ENCODE measurements at places on chromosomes 13 and 19.

- no peak for DNase-seq
Observed at GRCh38 chr13:22288496-22288895, 617.6 kb downstream of the FGF9 start.

- no peak for DNase-seq
Observed at GRCh38 chr13:51032831-51033230, 78.2 kb downstream of the C13orf42 start.

- DNase-seq: no peak
Observed at GRCh38 chr13:30936971-30937370, 4.5 kb downstream of the TEX26 start.

- no peak for DNase-seq
Observed at GRCh38 chr13:23007426-23007825, 173.4 kb upstream of the SGCG start.

DNA sequence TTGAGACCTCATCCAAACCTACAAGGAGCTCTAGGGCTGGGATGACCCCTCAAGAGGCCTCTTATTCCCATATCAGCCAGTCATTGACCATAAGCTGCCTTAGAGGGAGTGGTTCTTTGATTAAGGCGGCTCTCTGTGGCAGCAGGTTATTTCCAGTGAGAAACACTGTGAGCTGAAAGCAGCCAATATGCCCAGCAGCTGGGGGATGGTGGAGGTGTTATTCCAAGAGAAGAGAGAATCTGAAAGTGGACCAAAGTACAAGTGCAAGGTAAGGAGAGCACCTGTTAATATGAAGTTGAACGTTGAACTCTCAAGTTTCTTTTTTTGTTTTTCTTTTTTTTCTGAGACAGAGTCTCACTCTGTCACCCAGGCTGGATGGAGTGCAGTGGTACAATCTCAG lies 20.2 kb upstream of the FNDC3A start:
- DNase-seq: no peak

DNA sequence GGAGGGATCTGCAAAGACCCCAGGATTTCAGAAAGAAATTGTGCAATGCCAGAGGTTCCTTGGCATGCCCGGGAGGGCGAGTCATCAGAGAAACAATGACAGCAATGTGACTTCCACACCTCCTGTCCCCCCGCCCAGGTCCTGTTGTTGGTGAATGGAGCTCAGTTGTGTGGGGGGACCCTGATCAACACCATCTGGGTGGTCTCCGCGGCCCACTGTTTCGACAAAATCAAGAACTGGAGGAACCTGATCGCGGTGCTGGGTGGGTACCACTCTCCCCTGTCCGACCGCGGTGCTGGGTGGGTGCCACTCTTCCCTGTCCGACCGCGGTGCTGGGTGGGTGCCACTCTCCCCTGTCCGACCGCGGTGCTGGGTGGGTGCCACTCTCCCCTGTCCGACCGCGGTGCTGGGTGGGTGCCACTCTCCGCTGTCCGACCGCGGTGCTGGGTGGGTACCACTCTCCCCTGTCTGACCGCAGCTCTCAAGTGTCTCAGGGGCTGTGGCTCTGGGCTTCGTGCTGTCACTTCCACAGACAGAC lies 5.2 kb upstream of the F10 start:
- DNase-seq: no peak

- no peak for DNase-seq
Observed at GRCh38 chr19:10553943-10554381, 10.3 kb downstream of the ATG4D start.

DNA sequence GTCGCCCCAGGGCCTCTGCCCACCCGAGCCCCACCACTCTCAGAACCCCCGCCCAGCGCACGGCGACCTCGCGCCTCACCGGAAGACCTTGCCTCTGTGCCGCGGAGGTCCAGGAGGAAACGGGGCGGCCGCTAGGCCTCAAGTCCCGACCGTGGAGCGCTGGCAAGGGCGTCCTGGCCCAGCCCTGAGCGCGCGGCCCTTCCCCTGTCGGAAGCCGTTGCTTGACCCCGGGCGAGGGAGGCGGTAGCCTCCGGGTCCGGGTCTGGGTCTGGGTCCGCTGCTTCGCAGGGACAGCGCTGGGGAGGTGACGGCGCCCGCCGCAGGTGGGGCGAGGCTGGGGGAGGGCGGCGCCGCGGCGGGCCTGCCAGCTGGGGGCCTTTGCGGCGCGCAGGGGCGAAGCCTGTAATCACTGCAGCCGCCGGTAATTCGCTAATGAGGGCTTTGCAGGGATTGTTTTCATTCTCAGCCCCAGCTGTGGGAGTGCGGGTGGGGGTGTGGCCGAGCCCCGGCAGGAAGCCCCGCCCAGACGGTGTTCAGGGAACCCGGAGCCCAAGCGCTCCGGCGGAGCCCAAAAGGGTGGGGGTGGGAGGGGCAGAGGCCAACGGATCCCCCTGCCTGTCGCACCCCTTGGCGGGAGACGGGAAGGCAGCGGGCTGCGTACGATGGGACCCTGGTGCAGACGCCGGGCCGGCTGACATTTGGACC lies 8.6 kb downstream of the C19orf25 start:
- no peak for DNase-seq

DNA sequence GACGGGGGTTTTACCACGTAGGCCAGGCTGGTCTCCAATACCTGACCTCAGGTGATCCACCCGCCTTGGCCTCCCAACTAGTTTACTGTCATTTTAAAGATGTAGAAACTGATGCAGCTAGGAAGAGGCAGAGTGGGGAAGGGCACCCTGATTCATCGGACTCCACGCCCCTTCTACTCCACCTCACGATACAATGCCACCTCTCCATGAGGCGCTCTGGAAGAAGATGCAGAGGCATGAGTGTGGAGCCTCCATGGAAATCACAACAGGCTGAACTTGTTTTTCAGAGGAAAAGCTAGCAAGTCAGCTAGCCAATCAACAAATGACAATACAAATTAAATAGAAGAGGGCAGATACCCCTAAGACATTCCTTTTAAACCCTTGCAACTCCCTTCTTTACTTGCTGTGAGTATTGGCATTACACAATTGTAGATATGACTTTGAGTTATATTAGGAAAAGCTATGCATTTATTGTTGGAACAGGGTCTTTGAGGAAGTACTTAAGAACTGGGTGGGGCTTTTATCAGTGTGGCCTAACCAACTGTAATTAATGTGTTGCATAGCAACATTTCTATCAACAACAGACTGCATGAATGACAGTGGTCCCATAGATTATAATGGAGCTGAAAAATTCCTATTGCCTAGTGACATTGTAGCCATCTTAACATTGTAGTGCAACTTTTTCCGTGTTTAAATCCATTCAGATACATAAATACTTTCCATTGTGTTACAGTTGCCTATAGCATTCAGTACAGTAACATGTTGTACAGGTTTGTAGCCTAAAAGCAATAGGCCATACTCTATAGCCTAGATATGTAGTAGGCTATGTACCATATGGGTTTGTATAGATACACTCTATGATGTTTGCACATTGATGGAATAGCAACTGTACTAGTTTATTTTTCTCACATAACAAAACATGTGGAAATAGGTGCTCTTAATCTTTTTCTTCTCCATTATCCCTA lies 17.6 kb downstream of the WDFY2 start:
- DNase-seq: peak; percentile 85

GRCh38 chr13:111937777-111938311 lies 129.1 kb upstream of the SOX1 start:
- no peak for DNase-seq

- DNase-seq: no peak
Observed at GRCh38 chr19:4089946-4090345, 23.2 kb upstream of the ZBTB7A start.

GRCh38 chr13:107170270-107170931 lies 602.5 kb upstream of the ARGLU1 start:
- peak; percentile 76 for DNase-seq

- DNase-seq: no peak
Observed at GRCh38 chr19:37991176-37991835, 84.3 kb downstream of the SIPA1L3 start.

- no peak for DNase-seq
Observed at GRCh38 chr19:13834244-13835069, 39.2 kb downstream of the ZSWIM4 start.

GRCh38 chr19:13297023-13297422 lies 146.8 kb downstream of the IER2 start:
- DNase-seq: no peak

- DNase-seq: no peak
Observed at GRCh38 chr19:8518536-8518935, 4.6 kb upstream of the ZNF414 start.

GRCh38 chr13:38658906-38659305 lies 28.0 kb upstream of the FREM2 start:
- no peak for DNase-seq

- DNase-seq: no peak
Observed at GRCh38 chr13:99299920-99300341, 7.3 kb downstream of the GPR183 start.

DNA sequence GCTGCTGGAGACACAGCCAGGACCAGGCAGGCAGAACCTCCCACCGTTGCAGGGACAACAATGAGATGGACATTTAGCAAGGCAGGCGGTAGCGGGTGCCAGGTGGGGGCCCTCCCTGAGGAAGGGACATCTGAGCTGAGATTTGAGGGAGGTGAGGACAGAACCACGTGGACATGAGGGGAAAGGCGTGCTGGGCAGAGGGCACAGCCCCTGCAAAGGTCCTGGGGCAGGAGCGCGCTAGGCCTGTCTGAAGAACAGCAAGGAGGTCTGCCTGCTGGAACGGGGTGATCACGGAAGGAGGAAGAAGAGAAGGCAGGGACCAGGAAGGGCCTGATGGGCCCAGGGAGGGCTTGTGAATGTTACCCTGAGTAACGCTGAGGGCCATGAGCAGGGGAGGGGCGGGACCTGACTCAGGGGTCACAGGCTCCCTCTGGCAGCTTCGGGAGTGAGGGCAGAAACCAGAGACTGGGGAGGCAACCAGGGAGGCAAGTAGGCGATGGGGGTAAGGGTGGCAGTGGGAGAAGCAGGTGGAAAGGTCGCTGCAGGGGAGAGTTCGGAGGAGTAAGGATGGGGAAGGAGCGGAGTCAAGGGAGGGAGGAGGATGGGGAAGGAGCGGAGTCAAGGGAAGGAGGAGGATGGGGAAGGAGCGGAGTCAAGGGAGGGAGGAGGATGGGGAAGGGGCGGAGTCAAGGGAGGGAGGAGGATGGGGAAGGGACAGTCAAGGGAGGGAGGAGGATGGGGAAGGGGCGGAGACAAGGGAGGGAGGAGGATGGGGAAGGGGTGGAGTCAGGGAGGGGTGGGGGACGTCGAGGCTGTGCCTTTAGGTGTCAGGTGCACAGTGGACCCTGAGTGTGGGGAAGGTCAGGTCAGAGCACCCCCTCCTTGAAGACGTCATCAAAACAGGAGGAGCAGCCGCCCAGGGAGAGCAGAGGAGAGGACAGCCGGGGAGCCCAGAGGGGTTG lies 15.7 kb upstream of the B3GNT3 start:
- DNase-seq: peak; percentile 82

DNA sequence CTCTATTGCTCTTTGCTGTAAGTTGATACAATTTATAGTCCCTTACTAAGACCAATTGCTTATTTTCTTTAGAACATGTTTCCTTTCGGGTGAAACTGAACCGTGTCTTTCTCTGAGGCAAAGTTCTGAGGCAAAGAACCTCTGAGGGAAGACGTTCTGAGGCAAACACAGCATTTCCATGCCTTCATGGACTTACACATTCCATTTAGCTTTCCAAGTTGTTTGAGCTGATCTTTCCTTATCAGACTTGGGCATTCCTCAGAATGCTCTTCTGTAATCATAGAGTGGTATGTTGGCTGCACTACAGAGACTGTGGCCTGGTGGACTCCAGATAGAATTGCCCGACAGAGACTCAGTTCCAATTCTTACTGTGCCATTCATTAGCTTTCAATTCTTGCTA lies 579.1 kb downstream of the KCTD12 start:
- peak; percentile 59 for DNase-seq

DNA sequence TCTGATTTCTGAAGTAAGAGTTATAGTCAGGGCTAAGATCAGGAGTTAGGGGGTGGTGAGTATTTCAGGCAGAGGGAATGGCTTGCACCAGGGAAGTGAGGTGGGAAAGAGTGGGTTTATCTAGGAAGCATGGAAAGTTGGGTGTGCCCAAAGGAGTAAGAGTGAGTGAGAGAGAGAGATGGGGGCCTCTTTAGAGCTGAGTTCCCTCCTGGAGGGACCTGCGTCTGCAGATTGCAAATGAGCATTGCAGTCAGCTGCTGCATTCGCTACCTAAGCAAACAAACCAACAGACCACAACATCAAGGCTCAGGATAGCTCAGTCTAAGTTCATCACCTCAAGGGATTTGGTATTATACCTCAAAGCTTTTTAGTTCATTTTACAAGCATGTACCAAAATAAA lies 405.8 kb downstream of the FGF9 start:
- DNase-seq: no peak

GRCh38 chr19:1136201-1136600 lies 32.4 kb downstream of the GPX4 start:
- DNase-seq: no peak

GRCh38 chr19:51824281-51825005 lies 29.5 kb downstream of the FPR3 start:
- no peak for DNase-seq

- peak; percentile 94 for DNase-seq
Observed at GRCh38 chr19:21082011-21082975, at the start of gene ZNF714. ZNF714 (plus strand) TSS chr19:21082203; CDS start chr19:21098269, 16,066 bp downstream.

DNA sequence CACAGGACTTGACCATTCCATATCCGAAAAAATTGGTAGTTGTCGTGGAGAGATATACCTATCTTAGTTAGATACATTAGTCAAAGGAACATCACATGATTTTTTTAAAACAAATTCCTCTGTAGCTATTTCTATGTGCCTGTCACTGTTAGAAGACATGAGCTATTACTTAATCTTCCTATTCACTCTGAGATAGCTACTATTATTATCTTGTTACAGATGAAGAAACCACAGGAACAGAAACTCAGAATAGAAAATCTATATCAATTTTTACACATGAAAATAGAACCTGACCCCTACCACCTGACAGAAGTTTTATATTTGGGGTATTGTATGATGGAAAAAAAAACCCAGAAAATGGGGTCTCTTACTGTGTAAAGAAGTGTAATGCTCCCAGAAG lies 68.9 kb upstream of the TDRD3 start:
- peak; percentile 10 for DNase-seq

DNA sequence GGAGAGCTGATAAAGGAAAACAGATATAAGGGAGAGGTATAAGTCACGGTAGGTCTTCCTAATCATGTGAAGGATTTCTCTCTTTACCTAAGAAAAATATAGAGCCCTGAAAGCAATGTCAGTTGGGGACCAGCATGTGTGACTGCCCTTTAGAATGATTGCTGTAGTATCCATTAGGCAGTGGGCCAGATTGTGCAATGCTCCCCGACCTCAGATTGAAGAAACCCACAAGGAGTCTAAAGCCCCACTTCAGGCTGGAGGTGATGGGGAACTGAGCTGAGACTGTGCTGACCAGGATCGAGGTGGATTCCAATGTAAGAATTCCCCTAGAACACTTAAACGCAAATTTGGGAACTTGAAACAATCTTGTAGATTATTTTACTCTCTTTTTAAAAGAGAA lies 614.4 kb downstream of the LIG4 start:
- no peak for DNase-seq
